ENCODE measurements at places on chromosomes 3 and 15.

GRCh38 chr3:188607805-188608315, 453.9 kb downstream of the LPP start:
- DNase-seq = no peak

DNA sequence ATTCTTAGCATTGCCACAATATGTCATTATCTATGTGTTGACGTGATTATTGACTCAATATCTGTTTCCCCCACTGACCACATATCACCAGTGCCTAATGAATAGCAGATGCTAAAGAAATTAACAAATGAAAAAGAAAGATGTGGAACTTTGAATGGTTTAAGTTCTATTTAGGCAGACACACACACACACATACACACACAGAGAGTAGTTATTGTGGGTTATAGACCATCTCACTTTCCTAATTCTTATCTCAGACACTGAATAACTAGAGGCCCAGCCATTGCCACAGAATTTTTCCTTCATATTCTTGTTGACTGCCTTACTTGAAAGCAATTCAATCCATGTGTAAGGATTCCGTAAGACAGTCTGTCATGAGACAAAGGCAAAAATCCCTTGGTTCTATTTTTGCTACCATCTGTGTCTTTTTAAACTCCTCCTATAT, 61.9 kb upstream of the PHLDB2 start:
- DNase-seq = peak; percentile 62

- DNase-seq = no peak
Observed at GRCh38 chr3:63130625-63131024, 147.5 kb upstream of the SYNPR start.

- DNase-seq = no peak
Observed at GRCh38 chr3:128742821-128743594, 17.0 kb downstream of the RAB7A start.

- DNase-seq = no peak
Observed at GRCh38 chr15:70280781-70281180, 183.1 kb upstream of the TLE3 start.

DNA sequence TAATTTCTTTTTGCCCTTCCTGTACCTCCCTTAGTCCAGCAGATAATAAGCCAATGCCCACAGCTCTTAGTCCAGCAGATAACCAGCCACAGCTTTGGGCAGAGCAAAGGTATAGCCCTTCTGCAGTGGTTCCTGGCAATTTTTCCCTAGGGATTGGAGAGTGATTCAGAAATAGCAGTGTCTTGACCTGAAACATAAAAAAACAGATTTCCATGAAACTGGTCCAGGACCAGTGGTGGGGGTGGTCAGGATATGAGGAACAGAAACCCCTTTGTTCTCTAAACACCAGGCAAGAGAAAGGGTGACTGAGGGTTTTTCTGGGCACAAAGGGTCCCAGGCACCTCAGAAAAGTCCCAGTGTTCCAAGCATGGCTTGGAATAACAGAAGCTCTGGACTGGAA, 103.4 kb downstream of the ARRDC4 start:
- DNase-seq = no peak

- no peak for DNase-seq
Observed at GRCh38 chr3:72678867-72679266, 169.4 kb downstream of the SHQ1 start.

DNA sequence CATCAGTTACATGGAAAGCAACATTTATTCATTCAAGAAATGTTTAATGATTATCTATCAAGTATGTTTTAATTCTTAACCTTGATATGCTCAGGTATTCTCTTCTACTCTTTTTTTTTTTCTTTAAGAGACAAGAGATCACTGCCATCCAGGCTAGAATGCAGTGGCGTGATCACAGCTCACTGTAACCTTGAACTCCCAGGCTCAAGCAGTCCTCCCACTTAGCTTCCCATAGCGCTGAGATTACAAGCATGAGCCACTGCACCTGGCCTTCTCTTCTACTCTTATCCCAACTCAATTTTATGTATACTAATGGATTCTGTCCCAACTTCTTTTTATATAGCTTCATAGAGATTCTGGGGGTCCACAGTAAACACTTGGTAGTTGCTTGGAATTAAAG, 50.9 kb downstream of the SETD2 start:
- no peak for DNase-seq

DNA sequence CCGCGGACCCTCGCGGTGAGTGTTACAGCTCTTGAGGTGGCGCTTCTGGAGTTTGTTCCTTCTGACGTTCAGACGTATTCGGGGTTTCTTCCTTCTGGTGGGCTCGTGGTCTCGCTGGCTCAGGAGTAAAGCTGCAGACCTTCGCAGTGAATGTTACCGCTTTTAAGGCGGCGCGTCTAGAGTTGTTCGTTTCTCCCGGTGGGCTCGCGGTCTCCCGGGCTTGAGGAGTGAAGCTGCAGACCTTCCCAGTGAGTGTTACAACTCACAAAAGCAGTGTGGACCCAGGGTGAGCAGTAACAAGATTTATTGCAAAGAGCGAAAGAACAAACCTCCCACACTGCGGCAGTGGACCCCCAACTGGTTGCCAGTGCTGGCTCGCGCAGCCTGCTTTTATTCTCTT, 177.1 kb downstream of the UACA start:
- no peak for DNase-seq

- no peak for DNase-seq
Observed at GRCh38 chr15:42045211-42045615, 24.4 kb upstream of the PLA2G4E start.

DNA sequence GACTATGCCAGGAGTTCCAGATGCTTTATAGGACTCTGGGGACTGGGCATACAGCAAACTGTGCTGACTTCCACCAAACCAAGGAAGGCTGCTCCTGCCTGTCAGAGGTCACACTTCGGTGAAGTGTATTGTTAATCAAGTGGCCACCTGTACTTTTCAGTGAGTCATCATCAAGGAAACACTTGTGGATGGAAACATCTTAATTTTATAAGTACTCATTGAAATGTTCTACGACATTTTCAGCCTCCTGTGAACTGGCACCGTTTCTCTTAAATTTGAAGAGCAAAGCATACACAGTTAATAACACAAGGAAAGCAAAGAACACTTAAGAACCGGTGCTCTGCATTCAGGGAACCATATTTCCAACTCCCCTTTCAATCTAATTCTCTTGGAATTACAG, 801.7 kb upstream of the DPPA4 start:
- DNase-seq = no peak

DNA sequence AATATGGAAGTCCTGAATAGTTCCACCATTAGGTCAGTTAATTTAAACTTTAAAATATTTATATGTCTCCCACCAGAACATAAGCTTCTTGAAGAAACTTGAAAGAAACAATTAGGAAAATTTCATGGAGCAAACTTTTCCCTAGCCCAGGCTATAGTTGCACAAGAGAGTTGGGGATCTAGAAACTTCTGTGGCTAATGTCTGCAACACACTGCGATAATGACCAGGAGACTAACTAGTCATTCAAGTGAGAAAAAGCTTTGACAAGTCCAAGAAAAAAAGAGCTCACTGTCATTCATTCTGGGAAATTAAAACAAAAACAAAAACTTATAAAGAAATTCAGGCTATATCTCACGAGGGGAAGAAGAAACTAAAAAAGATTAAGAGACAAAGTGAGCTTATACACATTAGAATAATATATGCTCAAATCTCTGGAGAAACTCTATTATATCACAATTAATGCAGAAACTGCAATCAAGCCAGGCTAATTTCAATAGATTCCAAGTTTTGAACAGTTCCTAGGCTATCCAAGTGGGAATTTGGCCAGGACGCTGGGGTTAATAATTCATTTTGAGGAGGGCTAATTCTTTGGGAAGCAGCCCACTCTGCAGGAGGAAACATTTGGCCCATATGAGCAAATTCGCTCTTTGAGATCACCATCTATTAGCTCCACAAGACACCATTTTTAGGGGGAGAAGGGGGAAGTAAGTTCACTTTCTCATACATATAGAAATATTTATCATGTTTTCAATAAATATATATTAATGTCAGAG, 134.6 kb downstream of the MEIS2 start:
- no peak for DNase-seq

DNA sequence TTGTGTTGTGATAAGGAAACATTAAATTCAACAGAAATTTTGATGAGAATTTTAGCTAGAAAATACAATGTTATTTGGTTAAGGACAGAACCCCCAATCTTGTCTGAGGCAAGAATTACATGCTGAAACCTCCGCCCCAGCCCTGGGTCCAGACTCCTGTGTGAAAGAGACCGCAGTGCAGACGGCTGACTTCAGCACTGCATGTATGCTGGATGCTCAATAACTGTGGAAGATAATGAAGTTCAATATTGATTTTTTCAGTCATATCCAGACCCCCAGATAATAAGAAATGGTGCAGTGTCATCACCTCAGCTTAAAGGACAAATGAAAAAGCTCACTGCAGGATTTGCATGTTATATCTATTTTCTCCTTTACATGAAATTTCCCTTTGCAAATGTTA, 188.3 kb upstream of the CNTN4 start:
- no peak for DNase-seq

GRCh38 chr15:76336254-76337058, at the start of gene ISL2:
TSS of gene ISL2 (plus strand) at chr15:76336773. CDS start at chr15:76336884, 111 bp downstream.
- peak; percentile 100 for DNase-seq

GRCh38 chr3:195061756-195062655, 209.0 kb downstream of the XXYLT1 start:
- no peak for DNase-seq

- peak; percentile 11 for DNase-seq
Observed at GRCh38 chr3:62184559-62184958, 188.8 kb downstream of the FEZF2 start.

DNA sequence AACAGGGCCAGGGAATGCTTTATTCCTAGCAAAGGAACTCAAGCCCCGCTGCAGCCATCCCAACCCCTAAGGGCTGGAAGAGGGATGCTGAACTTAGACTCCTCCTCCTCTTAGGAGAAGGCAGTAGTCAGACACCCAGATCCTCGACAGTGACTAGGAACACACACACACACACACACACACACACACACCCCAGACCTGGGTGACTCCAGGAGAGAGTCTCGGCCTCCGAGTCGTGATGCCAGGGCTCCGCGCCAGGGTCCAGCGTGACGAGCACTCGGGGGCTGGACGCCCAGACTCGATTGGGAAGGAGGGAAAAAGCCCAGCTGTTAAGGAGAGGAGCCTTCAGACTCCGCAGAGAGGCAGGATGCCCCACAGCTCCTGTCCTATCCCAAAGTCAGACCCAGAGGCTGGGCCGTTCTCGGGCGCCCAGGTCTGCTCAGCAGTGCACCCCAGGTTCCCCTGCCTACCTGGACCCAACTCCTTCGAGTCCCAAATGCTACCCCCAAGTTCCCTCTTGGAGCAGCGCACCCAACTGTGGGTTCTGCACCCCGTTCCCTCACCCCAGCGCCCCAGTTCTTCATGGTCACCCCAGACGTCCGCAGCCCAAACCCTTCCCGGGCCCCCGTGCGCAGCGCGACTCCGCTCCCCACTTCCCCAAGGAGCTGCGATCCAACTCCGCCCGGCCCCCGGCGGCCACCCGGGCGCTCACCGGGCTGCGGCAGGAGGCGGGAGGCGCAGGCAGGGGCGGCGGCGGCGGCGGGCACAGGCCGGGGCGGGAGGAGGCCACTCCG, 421 bp downstream of the BMF start:
- peak; percentile 33 for DNase-seq

GRCh38 chr3:129022114-129023007, 21.3 kb downstream of the EFCC1 start:
- DNase-seq = no peak

DNA sequence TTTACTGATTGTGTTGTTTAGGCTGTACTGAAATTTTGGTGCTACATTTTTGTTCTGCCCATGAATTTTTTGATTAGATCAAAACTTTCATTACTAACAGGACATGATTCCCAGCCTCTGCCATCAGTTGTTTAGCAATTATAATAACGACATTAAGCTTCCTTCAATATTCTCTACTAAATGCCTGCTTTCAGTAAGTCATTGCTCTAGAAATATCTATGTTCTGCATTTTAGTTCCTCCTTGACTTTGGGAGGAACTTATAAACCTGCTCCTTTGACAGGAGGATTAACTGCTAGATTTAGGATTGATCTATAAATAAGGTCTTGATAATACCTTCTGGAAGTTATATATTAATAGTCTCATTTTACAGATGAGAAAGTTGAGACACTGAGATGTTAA, 269.1 kb downstream of the RAP2B start:
- DNase-seq = no peak

GRCh38 chr3:177466074-177466473, 268.8 kb upstream of the TBL1XR1 start:
- DNase-seq = no peak

GRCh38 chr3:12638105-12638504, 25.8 kb downstream of the RAF1 start:
- peak; percentile 11 for DNase-seq

- no peak for DNase-seq
Observed at GRCh38 chr15:96657096-96657495, 326.6 kb downstream of the NR2F2 start.

All from NCI-H82 (cell line).